Fibroblast of the aortic adventitia (primary cell): ENCODE measurements at places on chromosomes 11 and 22. TPM values are rescaled to one million over a fixed set of nuclear protein-coding genes. Genes with fewer than 3 reads are reported as not detected.
A peak's percentile ranks its signal among the peaks of the same experiment; 100 is the strongest.

DNA sequence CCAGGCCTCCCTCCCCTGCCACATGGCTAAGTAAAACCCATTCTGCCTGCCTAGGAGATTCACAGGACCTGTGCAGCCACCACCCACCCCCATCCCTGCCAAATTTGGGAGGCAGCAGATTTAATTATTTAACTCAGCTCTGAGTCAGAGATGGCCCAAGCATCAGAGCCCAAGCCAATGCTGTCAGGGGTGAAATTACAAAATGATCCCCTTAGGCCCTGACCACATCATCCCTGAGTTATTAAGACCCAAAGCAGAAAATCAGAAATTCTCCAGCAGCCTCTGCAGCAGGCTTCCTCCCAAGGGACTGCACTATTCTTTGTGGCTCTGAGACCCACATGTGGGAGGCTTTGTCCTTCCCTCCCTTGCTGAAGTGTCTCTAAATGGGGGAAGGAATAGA lies 52.8 kb upstream of the RRAS2 start:
- DNase-seq = peak; percentile 93

SCUBE2 gene
- total RNA-seq = 0.54 and 1.1 TPM in 2 replicates

DNA sequence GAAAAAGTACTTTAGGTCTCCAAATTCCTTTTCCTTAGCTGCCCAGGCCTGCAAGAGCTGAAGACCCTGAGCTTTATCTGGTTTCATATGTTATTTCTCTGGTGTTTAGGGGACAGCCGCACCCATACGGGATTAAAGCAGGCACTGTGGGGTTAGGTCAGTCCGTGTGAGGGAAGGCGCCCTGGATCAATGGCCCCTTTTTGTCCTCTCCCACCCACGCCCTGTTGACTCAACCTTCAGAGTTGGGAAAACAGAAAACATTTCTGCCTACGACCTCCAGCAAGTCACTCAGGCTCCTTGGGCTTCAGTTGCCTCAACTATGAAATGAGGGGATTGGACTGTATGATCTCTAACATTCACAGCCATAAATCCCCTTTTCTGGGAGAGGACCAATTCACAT lies 55.2 kb upstream of the BARX2 start:
- DNase-seq = no peak

- peak; percentile 49 for DNase-seq
Measured at GRCh38 chr11:46564459-46564858, 29.4 kb downstream of the AMBRA1 start.

- DNase-seq = peak; percentile 78
Measured at GRCh38 chr11:65298131-65298535, 16.5 kb upstream of the CDC42EP2 start.

DNA sequence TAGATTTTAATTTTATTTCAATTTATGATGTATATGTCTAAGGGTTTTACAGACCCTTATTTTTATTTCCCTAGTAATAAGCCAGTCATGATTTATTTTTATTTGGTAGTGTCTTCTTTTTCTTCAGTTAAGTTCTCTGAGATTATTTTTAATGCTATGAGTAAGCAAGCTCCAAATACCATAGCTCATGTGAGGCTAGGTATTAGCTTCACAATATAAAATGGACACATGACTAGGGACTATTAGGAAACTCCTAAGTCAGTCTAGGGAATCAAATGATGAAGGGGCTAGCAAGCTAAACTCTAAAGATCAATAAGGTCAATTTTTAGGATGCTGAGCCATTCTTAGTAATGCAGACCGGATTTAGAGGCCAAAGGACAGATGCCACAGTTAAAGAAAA lies 45.9 kb downstream of the CKAP5 start:
- DNase-seq = no peak

DNA sequence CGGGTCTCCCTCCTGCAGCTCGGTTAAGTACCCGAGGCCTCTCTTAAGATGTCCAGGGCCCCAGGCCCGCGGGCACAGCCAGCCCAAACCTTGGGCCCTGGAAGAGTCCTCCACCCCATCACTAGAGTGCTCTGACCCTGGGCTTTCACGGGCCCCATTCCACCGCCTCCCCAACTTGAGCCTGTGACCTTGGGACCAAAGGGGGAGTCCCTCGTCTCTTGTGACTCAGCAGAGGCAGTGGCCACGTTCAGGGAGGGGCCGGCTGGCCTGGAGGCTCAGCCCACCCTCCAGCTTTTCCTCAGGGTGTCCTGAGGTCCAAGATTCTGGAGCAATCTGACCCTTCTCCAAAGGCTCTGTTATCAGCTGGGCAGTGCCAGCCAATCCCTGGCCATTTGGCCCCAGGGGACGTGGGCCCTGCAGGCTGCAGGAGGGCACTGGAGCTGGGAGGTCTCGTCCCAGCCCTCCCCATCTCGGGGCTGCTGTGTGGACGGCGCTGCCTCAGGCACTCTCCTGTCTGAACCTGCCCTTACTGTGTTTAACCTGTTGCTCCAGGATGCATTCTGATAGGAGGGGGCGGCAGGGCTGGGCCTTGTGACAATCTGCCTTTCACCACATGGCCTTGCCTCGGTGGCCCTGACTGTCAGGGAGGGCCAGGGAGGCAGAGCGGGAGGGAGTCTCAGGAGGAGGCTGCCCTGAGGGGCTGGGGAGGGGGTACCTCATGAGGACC lies 25.0 kb downstream of the FADS3 start:
- DNase-seq = no peak

ADSL gene
- total RNA-seq = 84.8 and 107 TPM in 2 replicates

DNA sequence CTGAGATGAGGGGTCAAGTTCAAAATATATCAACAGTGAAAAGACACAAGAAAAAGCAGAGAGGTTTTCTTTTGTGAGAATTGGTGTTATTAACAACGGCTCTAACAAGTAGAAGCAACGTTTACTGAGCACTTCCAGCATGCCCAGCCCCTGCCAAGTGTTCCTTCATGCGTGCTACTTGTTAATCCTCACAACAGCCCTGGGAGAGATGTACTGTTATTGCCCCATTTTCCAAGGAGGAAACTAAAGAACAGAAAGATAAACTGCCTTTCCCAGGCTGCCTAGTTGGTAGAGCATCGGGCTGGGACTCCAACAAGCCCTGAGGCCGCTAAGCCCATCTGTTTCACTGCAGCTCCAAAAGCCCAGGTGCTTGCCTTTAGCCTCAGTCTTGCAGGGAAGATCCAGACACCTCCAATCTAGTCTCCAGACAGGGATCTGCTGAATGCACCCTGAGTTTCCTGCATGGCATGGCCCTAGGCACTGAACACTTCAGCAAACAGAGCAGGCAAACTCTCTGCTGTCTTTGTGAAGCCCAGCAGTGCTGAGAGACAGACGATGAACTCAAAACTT lies 25.5 kb downstream of the SPATA19 start:
- DNase-seq = no peak
